ENCODE measurements at places on chromosomes 1 and 21.

DNA sequence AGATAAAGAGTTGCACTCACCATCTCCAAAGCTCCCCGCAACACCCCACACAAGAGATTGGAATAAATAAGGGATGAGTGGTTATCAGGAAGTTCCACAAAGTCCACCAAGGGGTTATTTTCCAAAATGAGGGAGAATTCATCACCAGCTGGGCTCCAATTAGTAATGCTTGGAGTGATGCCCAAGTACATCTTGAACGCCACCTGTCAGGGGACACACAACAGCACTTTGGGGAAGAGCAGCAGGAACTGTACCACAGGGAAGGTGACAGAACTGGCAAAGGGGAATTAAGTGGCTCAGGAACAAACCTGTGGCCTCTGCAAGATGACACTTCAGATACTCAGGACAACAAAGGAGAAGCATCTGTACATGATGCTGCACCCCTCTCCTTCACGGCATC lies 11.5 kb downstream of the TRAPPC3 start:
- no peak for DNase-seq

DNA sequence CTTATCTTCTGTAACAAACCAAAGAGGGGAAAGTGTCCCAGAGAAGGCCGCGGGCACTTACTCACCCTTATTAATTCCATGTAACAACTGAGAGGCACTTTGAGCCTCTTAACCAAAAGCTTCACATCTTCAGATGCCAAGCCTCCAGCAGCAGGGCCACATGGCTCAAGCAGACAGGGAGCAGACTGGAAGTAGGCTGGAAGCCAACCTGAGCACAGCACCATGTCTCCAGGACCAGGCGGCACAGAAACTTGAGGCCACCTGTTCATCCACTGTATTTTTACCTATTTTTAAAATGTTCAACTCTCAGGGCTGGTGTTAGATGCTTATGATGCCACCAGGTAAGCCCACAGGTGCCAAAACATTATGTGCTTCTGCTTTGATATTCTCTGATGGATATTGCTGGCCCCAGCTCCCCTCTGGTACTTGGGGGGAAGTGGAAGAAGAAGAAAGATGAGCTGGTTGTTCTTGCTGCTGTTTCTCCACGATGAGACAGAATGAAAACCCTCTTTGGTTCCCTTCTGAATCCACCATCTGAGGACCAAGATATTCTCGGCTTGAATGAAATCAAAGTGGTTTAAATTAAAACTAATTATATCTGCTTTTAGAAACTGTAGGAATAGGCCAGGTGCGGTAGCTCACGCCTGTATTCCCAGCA lies 30.6 kb upstream of the SDE2 start:
- DNase-seq, result no peak

DNA sequence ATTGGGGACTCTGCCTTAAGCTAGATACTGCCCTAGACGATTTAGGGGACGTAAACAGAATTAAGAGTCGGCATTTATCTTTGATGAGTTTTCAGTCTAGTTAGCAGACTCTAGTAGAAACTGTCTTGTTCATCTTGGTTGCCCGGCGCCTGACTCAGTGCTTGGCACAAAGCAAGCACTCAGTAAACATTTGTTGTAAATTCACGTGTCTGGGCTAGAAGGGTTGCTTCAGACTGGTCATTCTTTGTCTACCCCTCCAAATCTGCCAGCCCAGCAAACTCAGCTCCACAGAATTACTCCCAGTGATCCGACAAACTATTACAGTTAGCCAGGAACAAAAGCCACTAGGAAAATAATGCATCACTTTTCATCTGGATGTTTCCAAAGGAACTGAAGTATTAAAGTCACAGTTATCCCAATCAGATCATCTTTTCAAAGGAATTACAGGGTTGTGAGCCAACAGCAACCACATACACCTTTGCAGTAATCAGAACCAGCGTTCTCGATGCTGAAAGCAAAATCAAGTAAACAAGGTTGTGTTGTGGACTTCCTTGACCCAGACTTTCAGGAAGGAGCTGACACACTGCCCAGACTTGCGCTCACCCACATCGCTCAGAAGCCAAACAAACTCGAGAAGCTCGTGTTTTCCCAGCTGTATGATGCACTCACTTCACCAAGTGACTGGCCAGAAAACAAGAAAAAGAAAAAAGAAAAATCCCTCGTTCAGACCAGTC lies 66.5 kb upstream of the GADD45A start:
- DNase-seq, result peak; percentile 67

DNA sequence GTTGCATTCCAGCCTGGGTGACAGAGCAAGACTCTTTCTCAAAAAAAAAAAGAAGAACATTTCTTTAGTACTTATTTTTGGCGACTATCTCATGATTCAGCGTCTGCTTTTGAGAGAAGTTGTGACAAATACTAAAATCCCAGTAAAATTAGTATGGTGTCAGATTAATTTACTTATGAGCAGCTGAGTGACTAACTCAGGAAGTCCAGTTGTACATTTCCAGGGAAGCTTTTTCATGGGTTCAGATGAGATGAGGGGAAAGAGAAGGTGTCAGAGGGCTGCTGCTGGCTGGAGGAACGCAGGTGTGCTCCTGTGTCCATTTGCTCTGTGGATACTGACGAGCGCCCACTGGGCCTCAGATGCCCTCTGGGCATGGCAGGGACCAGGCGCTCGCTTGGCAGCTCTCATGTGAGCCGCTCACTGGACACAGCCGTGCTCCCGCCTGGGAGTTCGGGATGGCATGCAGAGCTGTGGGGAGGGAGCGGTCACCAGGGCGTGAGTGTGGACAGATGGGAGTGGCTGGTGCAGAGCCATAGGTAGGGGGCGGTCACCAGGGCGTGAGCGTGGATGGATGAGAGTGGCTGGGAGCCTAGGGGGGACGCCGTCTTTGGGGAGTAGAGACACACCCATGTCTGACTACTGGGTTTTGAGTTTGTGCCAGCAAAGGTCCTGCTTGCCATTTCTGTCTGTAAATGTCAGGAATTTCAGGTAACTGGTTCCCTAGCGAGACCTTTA lies 55.0 kb downstream of the ADARB1 start:
- DNase-seq, result no peak

GRCh38 chr1:213605732-213606131 lies 382.0 kb upstream of the PROX1 start:
- no peak for DNase-seq

- no peak for DNase-seq
Measured at GRCh38 chr1:245704765-245705164, 550.0 kb downstream of the KIF26B start.

GRCh38 chr1:153985941-153986761 lies at the start of gene RAB13:
RAB13 (minus strand) TSS chr1:153986339; CDS start chr1:153986236, 103 bp downstream.
- DNase-seq, result peak; percentile 56

GRCh38 chr1:67835663-67836452 lies 2.6 kb upstream of the GNG12 start:
- no peak for DNase-seq

DNA sequence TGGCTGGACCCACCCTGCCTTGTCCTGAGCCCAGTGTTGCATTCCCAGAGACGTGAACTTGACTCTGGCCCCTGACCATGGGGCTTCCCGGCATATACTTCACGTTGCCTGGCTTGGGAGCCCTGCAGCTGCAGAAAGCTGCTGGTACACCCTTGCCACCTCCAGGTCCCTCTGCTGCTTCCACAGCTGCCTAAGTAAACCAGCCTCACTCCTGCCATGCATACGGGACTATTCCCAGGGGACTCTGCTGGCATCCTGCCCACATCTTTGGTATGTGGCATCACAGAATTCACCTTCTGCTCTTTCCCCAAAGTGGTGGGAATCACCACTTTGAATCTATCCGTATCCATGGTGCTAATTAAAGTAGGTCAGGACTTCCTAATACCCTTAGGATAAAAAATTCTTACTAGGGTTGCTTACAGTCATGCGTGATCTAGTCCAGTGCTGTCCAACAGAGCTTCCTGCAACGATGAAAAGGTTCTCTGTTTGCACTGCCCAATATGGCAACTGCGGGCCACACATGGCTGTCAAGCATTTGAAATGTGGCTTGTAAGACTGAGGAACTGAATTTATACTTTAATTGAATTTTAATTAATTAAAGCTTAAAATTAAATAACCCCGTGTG lies 203.0 kb downstream of the GRIK3 start:
- DNase-seq, result no peak

DNA sequence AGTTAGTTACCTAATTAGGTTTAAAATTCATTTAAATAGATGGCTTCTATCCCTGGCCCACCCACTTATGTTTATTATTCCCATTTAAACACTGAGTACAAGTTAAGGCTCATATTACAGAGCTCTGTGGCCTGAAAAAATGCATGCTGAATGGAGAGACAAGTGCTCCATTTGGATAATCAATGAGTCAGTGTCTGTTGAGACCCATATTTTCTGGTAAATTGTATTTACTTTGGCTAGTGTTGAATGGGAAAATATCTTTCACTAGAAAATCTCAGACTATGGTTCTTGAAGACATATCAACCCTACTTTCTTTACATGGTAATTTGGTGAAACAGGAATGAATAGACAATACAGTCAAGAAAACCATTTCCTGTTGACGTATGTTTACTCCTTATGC lies 356.0 kb downstream of the S1PR1 start:
- DNase-seq, result no peak

- DNase-seq, result no peak
Measured at GRCh38 chr1:46219551-46220520, 16.7 kb downstream of the LURAP1 start.
